Epithelial cell of prostate (primary cell): ENCODE measurements at places on chromosomes 4 and X.

DNA sequence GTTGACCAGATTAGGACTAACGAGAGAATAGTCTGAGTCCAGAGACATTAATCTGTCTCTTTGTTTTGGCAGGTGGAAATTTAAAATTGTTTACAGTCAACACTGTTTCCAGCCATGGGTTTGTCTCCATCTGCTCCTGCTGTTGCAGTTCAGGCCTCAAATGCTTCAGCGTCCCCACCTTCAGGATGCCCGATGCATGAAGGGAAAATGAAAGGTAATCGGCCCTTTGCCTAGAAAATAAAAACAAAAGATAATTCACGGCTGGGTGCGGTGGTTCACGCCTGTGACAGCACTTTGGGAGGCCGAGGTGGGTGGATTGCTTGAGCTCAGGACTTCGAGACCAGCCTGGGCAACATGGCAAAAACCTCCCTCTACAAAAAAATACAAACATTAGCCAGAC lies 815 bp downstream of the HCCS start:
- DNase-seq: no peak

DNA sequence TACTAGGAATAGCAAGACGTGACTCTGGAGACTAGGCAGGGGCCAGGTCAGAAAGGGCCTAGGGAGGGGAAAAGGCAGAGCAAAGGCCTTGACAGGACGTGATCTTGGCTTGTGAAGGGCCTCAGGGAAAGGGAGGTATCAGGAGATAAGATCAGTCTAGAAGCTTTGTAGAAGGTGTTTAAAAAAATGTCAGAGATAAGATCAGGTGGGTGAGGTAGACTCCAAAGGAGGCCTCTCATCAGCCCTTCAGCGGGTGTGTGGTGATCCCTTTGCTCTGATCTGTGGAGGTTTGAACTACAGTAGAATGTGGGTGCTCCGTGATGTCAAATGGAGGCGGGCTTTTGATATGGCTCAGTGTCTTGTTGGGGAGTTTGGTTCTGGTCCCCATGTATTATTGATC lies 78.8 kb upstream of the PRPS1 start:
- DNase-seq: no peak

GRCh38 chr4:154720123-154720522 lies 23.7 kb upstream of the LRAT start:
- DNase-seq: peak; percentile 96

GRCh38 chr4:121765971-121766538 lies 1.1 kb upstream of the SMIM43 start:
- no peak for DNase-seq

GRCh38 chr4:23818097-23818885 lies 71.6 kb downstream of the PPARGC1A start:
- no peak for DNase-seq

GRCh38 chrX:103831803-103832544 lies at the start of gene RAB9B:
TSS of gene RAB9B (minus strand) at chrX:103832257. CDS start at chrX:103825784, 6,473 bp downstream.
- DNase-seq: no peak

DNA sequence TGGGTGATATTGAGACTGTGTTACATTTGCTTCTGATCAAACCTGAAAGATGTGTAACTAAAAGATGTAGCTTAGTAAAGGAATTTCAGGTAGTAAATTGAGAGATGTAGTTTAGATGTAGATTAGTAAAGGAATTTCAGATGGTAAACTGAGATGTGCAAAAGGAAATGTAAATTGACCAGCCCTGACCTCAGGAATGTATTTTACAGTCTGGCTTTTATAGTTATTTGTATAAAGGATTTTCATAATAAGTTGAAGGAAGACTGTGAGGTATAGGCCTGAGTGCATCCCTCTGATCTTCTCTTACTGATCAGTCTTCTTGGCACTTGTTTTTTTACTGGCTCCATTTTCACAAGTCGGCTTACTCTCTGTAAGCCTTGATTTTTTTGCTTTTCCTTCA lies 3.2 kb downstream of the KLHL2 start:
- DNase-seq: no peak

DNA sequence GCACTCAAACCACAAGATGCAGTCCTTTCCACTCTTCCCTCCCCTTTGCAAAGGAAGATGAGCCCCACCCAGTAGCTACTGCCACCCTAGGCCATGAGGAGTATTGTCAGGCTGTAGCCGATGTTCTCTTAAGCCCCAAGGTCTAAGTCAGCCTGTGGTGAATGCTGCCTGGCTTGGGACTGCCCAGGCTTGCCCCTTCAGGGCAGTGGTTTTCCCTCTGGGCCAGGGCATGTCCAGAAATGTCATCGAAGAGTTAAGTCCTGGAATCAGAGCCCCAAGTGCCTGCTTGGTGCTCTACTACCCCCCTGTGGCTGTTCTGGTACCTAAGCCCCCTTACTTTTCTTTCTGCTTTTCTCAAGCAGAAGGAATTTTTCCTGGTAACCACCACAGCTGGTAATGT lies 11.8 kb upstream of the PGK1 start:
- peak; percentile 59 for DNase-seq

DNA sequence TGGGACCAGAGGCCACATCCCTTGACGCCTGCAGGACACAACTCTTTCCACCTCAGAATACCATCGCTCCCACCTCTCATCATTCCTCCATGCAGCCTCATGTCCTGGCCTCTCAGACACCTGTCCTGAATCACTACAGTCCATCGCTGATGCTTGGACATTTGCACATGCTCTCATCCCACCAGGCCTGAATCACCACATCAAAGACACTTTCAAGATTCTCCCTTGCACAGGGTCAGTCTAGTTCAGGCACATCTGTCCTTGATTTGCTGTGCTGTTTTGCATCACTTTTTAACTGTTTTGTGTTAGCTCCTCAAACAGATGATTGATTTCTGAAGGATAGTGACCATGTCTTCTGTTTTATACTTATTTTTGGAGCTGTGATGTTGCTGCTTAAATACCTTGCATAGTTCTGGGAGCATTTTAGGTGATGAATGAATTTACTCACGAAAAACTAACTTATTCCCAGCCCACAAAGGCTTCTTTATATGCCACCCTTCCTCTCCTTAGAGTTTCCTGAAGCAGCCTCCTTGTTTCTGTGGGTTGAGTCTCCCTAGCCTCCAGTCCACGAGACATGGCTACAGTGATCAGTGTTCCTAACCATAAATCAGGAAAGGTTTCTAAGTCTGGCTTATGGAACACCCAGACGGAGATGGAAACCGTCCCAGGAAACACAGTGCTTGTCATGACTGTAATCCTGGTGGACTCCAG lies 2.6 kb downstream of the FAM114A1 start:
- no peak for DNase-seq

GRCh38 chr4:43132010-43132582 lies 239.6 kb downstream of the GRXCR1 start:
- no peak for DNase-seq

GRCh38 chr4:188297873-188298272 lies 158.6 kb downstream of the TRIML1 start:
- DNase-seq: no peak

GRCh38 chr4:136992032-136992431 lies 540.3 kb downstream of the PCDH18 start:
- no peak for DNase-seq

- no peak for DNase-seq
These were observed 133.9 kb upstream of the ADAMTS3 start for GRCh38 chr4:72702948-72703347.

GRCh38 chr4:101464596-101464995 lies 117.3 kb upstream of the PPP3CA start:
- no peak for DNase-seq

DNA sequence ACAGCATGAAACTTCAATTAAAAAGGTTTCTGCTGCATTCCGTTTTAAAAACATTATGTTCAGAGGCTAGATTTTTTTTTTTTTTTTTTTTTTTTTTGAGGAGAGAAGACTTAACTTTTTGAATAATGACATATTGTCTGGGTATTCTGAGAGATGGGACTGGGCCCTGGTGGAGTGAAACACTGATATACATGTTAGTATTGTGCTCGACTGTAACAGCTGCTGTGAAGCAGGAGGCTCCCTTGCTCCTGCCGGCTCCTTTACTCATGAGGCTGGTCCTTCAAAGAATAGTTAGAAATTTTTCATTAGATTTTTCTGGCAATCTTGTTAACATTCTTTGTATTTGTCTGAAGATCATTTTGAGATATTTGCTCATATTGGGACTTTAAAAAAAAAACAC lies 73.3 kb downstream of the TMEM131L start:
- DNase-seq: no peak

GRCh38 chr4:122746485-122746965 lies 14.0 kb downstream of the BBS12 start:
- no peak for DNase-seq

- no peak for DNase-seq
These were observed 114.5 kb upstream of the RBPJ start for GRCh38 chr4:26206339-26206738.

DNA sequence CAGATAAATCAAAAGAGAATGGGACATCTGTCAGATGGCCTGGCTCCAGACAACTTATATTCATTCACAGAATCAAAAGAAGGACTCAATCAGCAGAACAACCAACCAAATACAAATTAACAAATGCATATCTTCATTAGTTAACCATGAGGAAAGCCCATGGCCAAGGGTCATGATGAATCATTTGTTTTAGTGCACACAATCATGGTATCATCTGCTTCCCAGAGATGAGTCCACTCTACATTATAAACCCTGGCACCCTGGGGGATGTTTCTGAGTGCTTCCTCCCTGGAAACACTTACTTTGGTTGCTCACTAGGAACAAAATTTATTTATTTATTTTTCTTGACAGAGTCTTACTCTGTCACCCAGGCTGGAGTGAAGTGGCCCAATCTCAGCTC lies 453.3 kb upstream of the HS3ST1 start:
- no peak for DNase-seq

- no peak for DNase-seq
These were observed 832.4 kb downstream of the PCDH18 start for GRCh38 chr4:136699905-136700304.

GRCh38 chr4:73066928-73067327 lies 2.6 kb downstream of the COX18 start:
- no peak for DNase-seq

DNA sequence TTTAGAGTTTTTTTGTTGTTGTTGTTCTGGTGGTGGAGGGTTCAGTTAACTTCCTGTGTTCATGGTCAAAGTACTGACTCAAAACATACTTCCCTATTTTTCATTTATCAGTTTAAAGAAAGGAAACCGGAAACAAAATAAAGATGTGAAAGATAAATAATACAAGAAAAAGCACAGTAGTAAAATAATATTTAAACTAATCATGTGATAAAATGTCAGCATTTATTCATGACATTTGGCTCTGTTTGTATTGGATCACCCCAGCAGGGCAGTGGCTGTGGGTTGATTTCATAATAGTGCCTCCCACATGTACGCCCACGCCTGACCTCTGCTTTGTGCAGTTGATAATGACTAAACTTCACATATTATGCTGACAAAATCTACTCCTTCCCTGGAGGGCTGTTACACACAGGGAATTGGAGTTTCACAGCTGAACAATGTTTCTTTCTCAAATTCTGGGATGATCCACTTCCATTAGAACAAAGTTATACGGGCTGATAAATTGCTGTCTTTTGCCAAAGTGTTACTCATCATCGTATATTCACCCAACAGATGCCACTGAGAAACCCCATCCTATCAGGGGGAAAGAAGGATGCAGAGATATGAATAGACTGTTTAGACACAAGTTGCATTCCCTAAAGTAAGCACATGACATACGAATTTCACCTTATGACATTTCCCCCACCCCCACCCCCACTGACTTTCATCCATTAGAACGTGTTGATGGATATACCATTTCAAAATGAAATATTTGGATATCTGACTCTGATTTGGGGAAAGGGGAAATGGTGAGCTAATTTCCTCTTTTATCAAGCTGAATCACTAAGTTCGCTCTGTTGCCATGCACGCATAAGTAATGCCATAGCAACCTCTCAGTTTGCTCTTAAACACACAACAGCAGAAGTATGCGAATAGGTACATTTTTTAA lies 48.3 kb downstream of the AMELX start:
- DNase-seq: no peak

DNA sequence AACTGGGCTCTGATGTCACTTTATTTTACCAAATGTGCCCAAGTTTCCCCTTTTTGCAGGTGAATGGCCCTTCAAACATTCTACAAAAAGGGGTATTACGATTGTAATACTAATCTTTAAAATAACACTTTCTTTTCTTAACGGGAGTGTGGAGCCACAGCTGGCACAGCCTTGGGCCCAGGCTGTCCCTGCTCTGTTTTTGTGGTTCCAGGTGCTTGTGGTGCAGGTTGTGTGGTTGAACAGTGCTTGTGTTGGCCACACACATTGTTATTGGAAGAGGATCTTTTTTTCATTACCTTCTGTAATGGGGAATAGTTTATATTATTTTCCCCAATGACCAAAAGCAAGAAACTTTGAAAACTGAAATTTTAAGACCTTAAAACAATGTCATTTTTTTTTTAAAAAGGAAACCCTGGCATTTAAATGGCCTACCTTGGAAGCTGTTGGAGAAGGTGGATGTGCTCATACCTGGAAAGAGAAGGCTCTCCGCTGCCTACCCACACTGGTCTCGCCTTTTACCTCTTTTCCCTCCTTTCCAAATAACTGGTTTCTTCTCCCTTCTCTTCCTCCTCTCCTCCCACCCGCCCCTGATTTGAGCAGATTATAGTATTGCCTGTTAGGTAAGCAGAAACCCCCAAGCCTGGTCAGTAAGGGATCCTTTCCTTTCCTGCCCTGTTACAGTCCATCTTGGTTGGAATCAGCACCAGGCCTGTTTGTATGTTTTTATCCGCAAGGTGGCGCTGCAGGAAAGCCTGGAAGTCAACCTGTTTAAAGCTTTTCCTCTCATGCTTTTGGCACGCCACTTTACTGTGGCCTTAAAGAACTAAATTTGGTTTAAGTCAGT lies 28.6 kb downstream of the HADH start:
- no peak for DNase-seq

DNA sequence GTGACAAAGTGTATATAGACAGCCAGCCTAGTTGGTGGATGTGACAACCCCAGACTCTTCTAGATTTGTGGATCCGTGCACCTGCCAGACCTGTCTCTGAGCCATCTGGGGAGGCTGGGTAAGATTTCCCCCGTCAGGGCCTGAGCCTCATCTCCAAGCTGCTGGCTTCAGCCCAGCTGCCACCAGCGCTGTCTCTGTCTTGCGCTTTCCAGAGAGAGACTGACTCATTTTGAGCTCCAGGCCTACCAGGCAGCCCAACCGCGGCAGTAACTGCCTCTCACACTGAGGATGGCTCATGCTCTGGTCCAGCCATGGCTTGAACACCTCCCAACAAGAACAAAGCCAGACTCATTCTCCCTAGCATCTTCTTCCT lies 26.4 kb downstream of the NOP14 start:
- peak; percentile 89 for DNase-seq

- DNase-seq: no peak
These were observed 38.5 kb upstream of the POU3F4 start for GRCh38 chrX:83469551-83469950.

GRCh38 chrX:13536551-13536950 lies 32.9 kb upstream of the EGFL6 start:
- no peak for DNase-seq
